ENCODE measurements at places on chromosomes 1 and 21.

DNA sequence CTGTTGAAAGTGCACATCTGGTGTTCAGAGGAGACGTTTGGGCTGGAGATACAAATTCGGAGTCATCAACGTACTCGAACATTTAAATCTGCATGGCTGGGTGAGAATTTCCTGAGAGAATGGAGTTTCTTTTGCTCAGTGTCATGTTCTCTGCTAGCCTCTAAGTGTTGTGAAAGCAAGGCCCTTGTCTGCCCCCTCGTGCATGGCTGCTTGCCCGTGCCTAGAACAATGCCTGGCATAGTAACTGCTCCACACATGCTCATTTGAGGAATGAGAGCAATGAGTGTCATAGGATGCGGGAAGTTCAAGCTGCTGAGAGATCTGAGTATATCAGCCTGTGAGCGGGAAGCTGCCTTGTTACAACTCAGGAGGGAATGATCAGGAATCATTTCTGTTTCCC, 171.1 kb upstream of the CSF3R start:
- no peak for DNase-seq

DNA sequence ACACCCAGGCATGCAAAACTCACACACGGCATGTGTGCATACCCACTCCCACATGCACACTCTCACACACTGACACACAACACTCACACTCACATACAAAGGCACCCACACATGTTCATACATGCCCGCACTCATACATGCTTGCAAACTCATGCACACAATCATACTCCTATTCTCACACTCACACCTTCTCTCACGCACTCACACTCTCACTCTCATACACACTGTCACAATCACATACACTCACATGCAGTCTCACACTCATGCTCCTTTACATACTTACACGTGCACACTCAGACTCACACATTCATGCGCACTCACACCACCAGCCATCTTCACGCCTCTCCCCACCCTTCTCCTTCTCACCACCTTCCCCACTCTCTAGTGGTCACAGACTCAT, 3.1 kb downstream of the SLC5A9 start:
- no peak for DNase-seq

DNA sequence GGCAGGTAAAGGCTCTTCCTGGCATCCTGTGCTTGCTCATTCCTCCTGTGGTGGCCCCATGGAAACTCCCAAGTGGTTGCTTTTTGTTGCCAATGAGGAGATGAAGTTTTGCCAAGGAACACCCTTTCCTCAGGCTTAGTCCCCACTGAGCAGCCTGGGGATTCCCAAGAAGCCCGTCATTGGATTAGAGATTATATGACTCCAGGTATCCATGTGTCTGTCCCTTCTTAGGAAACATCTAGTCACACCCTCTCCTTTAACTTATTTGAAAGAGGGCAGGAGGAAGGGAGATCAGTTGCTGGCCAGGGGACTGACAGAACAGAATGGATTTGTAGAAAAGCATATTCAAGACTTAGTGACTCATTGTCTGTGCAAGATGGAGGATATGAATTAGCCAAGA, 3.8 kb upstream of the LCE3A start:
- no peak for DNase-seq

DNA sequence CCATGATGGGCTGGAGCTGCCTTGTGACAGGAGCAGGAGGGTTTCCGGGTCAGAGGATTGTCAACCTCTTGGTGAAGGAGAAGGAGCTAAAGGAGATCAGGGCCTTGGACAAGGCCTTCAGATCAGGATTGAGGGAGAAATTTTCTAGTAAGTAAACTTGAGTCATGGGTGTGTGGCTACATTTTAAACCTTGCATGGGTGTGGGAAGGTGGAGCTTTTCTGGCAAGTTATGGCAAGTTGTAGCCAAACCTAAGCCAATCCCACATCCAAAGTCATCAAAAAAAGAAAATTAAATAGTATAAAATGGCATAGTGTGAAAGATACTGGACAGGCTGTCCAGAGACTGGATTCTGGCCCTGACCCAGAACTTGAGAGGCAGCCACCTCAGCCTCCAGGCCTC, 39.8 kb upstream of the HSD3B1 start:
- no peak for DNase-seq

DNA sequence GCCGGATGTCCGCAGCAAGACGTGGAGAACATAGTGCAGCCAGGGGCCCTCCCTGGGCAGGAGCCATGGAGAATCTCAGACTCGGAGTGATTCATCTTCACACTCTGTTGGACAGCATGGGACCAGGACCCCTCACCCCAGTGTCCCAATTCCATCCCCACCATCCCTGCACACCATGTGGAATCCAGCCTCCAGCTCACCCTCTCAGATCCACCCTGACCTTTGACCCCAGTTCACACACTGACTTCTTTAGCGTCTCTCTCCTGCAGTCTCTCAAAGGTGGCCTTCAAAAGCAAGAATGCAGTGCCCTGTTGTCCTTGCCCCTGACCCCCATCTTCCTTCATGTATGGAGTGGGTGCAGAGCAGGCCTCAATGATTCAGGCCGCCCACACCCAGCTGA, 2.1 kb upstream of the TNNI1 start:
- DNase-seq: no peak

- no peak for DNase-seq
These were observed 15.1 kb upstream of the PIGV start for GRCh38 chr1:26772687-26773086.

- no peak for DNase-seq
These were observed 7.7 kb upstream of the LCE3A start for GRCh38 chr1:152630596-152630995.

Measured in retina (tissue), 1 donor.